Dermis microvascular lymphatic vessel endothelial cell (primary cell): ENCODE measurements at places on chromosomes 6 and 20.

DNA sequence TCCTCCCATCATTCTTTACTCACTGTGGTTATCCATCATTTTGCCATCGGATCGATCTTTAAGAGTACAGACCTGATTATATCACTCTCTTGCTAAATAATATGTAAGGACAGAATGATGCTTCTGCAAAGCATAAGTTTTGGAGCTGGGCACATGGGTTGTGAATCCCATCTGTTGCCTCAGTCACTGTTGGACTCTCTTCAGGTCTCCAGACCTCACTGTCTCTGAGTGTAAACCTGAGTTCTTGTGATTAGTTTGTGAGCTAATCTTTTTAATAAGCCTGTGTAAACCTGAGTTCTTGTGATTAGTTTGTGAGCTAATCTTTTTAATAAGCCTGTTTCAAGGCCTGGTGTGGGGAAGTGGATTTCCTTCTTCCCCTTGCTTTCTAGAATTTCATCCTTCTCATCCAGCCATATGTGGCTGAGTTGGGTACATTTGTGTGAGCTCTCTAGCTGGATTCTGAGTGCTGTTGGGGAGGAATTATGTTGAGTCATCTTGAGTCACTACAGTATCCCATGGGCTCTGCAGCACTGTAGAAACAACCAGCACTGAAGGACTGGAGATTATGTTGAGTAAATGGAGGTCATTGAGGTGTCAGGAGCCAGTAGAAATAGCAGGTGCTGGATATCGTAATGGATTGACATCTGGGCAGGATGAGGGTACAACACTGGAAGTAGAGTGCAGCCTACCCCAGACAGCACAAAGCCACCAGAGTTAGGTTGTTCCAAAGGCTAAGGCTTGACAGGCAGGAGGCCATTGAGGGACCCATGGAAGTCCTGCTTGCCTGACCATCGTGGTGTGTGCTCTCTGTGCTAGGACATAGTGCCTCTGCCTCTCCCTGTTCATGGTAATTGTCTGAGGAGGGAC, 52.4 kb downstream of the SCAND1 start:
- DNase-seq, result peak; percentile 72

- no peak for DNase-seq
These were observed 39.1 kb downstream of the VSTM2L start for GRCh38 chr20:37941992-37942391.

DNA sequence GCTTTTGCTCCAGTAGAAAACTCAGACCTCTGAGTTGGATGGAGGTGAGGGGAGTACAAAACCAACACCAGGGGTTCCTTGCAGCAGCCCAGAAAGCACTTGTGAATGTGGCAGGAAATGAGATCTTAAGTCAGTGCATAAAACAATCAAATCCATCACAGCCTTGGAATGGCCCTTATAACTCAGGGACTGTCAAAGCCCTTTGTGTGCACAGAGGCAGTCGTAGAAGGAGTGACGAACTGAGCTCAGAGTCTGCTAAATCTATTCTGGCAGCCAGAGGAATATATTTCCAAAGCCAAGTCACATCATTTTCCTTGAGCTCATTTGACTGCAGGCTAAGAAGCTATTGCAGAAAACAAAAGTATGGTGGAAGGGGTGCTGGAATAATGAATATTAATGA, 676.6 kb downstream of the DHX35 start:
- no peak for DNase-seq

DNA sequence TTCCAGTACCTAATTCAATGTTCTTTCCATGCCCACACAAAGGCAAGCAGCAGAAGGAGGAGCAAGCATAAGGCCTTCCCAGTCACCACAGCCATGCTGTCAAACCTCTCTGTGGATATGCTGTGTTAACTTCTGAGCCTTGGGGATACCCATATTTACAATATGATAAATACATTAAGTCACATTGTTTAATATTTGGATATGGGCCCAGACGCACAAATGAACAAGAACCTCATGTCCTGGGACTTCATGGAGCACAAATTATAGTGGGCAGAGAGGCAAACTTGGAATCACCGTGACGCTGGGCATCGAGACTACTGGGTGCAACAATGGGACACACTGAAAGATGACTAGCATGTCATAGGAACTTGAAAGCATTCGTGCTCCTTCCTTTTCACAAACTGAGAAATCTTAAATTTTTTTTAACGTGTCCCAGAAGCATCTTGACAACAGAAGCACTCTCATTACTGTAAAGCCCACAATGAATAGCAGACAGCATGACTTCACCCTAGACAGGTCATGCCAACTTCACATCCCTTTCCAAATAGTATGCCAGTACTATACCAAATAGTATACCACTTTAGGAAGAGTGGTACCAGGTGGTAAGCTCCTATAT, 16.0 kb downstream of the SOD2 start:
- DNase-seq, result no peak

- DNase-seq, result no peak
These were observed 106.2 kb downstream of the LCA5 start for GRCh38 chr6:79430913-79431536.

GRCh38 chr6:126784161-126784790, 334.2 kb upstream of the RSPO3 start:
- DNase-seq, result no peak

DNA sequence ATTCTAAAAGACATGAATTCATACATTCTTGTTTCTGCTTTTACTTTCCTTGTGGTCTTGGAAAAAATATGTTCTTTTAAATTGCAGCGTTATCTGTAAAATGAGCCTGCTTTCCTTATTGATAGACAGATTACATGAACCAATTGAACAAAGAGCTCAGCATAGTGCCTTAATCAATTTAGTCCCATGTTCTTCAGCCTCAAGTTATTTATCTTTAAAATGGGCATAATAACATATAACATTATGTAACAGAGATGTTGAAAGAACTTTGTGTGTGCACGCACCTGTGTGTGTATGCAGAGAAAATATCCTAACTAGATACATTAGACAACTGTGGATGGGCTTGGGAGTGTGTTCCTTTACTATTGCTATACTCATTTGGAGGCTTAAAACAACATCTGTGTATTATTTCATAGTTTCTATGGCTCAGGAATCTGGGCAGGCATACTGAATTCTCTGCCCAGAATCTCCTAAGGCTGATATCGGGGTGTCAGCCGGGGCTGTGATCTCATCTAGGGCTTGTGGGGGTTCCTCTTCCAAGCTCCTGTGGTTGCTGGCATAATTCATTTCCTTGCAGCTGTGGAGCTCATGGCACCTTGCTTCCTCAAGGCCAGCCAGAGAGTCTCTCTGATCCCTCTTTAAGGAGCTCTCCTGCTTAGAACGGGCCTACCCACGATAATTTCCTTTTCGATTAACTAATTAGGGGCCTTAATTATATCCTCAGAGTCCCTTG, 194.1 kb downstream of the ARID1B start:
- no peak for DNase-seq

DNA sequence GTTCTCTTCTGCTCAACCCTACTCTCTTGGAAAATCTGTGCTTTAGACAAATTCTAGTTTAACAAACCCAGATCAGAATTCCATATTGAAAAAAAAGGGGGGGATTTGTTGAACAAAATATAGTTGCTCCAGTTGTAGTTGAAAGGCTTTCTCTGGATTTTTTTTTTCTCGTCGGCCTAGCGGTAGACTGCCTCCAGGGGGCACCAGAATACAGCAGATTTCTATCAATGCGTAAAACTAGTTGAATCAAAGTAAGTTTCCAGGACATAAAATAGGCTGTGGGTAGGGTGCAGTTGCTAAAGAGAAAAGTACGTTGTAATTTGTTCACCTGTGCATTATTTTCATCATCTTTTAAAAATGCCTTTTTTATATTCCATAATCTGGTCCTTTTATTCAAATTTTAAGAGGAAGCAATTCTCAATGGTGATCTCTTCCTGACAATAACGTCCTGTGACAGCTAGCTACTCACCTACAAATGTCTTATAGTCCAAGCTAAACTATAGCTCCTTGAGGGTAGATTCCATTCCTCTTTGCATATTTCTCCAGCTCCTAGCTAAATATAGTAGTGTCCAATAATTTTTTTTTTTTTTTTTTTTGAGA, 105.4 kb downstream of the PERP start:
- DNase-seq, result peak; percentile 58

DNA sequence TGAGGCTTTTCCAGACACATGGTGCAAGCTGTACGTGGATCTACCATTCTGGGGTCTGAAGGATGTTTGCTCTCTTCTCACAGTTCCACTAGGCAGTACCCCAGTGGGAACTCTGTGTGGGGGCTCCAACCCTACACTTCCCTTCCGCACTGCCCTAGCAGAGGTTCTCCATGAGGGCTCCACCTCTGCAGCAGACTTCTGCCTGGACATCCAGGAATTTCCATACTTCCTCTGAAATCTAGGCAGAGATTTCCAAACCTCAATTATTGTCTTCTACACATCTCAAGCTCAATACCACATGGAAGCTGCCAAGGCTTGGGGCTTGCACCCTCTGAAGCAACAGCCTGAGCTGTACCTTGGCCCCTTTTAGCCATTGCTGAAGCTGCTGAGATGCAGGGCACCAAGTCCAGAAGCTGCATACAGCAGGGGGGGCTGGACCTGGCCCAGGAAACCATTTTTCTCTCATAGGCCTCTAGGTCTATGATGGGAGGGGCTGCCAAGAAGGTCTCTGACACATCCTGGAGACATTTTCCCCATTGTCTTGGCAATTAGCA, 11.6 kb downstream of the PDSS2 start:
- no peak for DNase-seq

DNA sequence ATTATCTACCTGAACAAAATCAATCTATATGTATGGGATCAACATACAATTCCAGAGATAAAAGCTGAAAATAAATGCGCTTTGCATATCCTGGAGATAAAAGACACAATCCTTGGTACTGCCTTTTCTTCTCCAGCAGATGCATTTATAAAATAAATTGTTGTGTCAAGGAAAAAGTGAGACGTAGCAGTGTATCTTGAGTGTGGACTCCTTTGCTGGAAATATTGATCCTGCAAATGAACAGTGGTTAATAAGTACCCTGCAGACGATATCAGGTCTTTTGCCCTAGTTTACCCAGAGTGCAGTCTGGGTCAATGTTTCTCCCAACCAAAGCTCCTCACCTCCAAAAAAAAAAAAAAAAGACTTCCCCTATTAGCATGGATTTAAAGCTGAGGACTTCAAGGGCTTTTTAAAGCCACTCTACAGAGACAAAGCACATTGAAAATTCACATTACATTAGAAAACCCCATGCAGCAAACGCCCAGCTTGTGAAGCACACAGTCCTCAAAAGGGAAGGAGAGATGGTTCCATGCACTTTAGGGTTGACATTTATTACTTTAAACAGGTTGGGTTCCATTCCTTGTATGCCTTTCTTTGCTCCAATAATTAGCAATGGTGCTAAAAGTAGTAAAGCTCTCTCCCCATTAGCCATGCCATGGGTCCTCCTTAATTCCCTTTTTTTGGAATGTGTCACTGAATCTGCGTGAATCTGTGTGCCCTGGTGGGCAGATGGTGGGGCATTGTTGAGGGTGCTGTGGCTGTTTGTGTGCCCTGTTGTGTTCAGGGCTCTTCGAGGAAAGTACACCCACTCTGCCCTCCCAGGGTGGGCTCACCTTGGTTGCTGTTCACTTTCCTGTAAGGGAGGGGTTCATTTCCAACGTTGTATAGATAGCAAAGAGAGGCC, 21.1 kb downstream of the FOXA2 start:
- no peak for DNase-seq

DNA sequence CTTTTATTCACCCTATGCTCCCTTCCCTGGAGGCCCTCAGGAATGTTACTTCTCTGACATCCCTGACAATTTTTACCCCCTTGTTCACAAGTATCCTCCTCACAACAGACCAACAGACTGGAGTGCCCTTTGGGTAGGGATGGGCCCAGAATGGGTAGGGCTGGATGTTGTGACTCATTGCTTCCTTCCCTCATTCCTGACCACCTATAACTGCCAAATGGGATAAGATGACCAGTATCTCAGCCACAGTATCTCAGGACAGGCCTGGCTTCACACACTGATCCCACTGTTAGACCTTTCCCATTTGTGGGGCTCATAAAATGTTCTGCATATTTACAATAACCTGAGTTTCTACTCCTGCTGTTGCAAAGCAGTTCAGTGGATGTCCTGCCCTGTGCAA, 223.0 kb upstream of the LRFN2 start:
- DNase-seq, result peak; percentile 45

DNA sequence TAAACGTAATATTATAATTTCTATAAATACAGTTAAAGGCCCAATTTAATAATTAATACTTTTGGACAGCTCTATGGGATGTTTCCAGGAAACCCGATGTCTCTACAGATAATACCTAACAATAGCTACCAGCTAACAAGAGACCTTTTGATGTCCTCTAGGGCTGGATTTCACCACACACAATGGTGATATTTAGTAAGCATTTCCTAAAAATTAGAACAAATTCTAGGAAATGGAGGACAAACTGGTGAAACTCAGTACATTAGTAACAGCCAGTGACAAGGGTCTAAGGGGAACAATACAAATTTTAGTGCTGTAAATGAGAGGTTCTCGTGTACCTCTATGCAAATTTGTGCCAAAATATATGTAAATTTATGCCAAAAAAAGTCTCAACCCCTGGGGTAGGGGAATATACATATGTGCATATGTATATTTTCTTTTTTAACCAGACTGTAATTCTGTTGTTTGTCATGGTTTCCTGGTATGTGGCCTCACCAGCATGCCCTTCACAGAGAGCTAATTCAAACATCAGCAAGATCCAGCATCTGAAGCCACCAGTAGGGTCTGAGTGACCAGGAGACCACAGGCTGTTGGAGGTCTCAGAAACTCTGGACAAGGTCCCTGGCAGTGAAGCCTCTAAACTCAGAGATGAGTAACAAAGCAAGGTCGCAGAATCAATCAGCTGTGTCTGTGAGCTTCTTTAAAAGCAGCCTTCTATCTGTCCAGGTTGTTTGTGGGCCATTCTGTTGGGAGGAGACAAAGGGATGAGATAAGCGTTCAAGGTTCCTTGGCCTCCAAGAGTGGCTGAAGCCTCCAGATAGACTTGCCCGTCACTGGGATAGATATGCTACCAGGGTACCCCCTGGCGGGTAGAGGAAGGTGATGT, 235.1 kb upstream of the RREB1 start:
- no peak for DNase-seq

- DNase-seq, result no peak
These were observed 586.5 kb downstream of the EPM2A start for GRCh38 chr6:145148776-145149175.

DNA sequence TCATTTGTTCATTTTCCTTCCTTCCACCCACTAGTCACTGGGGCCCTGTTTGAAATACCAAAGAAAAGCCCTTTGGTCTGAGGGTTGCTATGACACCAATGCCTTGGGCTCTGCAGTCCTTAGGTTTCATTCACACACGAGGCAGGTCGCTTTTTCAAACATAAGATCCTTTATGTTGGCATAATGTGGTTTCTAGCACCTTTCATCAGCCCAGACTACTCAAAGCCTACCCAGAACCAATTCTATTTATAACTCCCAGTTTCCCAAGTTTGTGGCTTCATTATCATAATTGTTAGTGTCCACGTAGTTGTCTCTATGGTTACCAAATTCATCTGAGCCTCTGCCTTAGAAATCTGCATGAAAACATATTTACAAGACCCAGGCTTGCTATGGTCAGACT, 6.6 kb upstream of the TP53RK start:
- no peak for DNase-seq

- DNase-seq, result no peak
These were observed 20.1 kb downstream of the SRC start for GRCh38 chr20:37365760-37366638.
